ENCODE measurements at places on chromosomes 2 and 18.

- no peaks in the 10 kb centered on the region for H3K36me3 ChIP-seq
- H3K4me1 ChIP-seq = no peaks in the 10 kb centered on the region
- no peak overlapping the region for H3K27ac ChIP-seq
- DNase-seq = no peak
- no peaks in the 10 kb centered on the region for H3K27me3 ChIP-seq
- no peak overlapping the region for H3K4me3 ChIP-seq
Observed at GRCh38 chr2:65153515-65153914, 23.6 kb upstream of the RAB1A start.

- H3K27me3 ChIP-seq = no peaks in the 10 kb centered on the region
- no peak overlapping the region for H3K4me3 ChIP-seq
- no peak for DNase-seq
- H3K27ac ChIP-seq = no peak overlapping the region
- H3K4me1 ChIP-seq = no peaks in the 10 kb centered on the region
Observed at GRCh38 chr2:241074065-241074818, 27.8 kb downstream of the MTERF4 start.

DNA sequence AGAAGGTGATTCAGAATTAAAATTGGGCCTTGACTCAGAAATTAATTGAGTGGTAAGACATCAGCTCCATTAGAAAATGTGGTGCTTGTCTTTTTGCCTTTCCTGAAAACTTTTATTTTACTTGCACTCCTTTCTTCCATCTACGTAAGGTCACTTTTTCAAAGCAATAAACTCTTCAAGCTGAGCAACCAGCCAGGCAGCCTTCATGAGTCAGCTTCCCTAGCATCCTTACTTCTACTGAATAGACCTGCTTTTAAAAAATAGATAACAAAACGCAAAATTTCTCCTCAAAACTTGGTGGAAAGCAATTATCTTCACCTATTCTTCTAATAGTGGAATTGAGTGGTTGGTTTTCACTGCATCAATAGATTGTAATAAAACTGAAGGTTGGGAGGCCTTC, 504.2 kb downstream of the ARHGAP15 start:
- no peak overlapping the region for H3K4me3 ChIP-seq
- H3K27me3 ChIP-seq = no peaks in the 10 kb centered on the region
- no peak for DNase-seq
- H3K4me1 ChIP-seq = no peaks in the 10 kb centered on the region
- peaks cover 43% of the 10 kb centered on the region for H3K36me3 ChIP-seq
- H3K27ac ChIP-seq = no peak overlapping the region

- H3K4me1 ChIP-seq = no peaks in the 10 kb centered on the region
- H3K27me3 ChIP-seq = no peaks in the 10 kb centered on the region
- H3K36me3 ChIP-seq = no peaks in the 10 kb centered on the region
- H3K4me3 ChIP-seq = no peak overlapping the region
- no peak for DNase-seq
Observed at GRCh38 chr18:24491927-24492834, 31.7 kb downstream of the HRH4 start.

DNA sequence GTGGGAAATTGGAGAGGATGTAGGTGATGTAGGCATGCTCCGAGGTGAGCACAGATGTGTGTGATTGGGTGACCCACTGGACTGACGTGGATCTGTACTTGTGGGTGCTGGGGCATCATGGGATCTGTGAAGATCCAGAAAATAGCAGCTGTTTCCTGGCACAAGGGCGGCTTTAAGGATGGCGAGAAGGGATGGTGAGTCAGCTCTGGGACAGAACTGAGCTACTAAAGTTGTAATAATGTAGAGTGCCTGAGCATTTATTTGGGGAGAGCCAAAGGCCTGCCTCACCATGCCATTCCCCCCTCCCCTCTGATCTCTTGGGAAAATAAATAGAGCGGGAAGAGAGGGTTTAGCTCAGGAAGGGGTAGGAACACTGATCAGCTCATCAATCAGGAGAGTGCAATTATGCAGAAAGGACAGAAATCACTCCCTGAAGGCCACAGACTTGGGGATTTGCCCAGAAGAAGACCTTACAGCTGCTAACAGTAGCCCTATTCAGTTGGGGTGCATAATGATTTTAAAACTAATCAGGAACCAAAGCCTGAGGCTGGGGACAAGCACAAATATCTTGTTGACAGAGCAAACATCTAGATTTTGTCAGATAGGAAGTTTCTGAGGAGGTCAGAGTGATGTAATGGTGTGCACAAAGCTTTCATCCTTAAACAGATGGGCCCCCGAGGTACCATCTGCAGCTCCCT, 30.3 kb downstream of the TANC1 start:
- DNase-seq = no peak
- H3K36me3 ChIP-seq = no peaks in the 10 kb centered on the region
- no peaks in the 10 kb centered on the region for H3K27me3 ChIP-seq
- no peak overlapping the region for H3K27ac ChIP-seq
- no peak overlapping the region for H3K4me3 ChIP-seq

- no peaks in the 10 kb centered on the region for H3K4me1 ChIP-seq
- no peak overlapping the region for H3K27ac ChIP-seq
- H3K4me3 ChIP-seq = no peak overlapping the region
- H3K36me3 ChIP-seq = no peaks in the 10 kb centered on the region
- H3K27me3 ChIP-seq = no peaks in the 10 kb centered on the region
- DNase-seq = no peak
Observed at GRCh38 chr18:70636991-70637390, 348.1 kb downstream of the SOCS6 start.

DNA sequence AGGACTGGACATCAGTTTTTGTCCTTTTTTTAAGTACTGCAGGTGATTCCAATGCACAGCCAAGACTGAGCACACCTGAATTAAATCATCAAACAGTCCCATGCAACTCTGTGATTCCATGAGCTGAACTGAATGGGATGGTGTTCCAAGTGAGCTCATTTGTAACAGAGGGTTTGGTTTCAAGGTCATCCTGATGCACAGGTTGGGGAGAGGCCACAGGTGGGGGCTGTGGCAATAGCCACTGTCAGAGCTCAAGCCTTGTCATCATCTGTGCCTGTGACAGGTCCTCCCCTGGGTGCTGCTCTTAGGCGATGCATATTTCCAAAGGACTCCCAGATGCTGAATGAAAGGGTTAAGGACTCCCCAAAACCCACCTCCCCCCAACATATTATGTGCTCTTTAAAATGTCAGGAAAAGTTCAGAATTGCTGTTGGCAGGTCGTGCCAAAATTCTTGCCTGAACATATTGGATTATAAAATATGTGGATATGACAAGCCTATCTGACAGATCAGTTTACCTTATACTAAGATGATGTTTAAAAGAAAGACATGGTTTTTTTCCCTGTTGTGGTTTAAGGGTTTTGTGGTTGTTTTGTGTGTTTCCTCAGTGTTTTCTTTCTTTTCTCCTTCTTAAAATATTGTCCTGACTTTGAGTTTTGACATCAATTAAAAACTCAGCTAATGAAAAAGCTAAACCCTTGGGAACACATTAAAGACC, 263.5 kb upstream of the SIX2 start:
- H3K4me3 ChIP-seq = no peak overlapping the region
- no peak overlapping the region for H3K27ac ChIP-seq
- no peak for DNase-seq
- H3K27me3 ChIP-seq = no peaks in the 10 kb centered on the region
- H3K4me1 ChIP-seq = no peaks in the 10 kb centered on the region

GRCh38 chr2:147855977-147856376, 11.1 kb downstream of the ACVR2A start:
- H3K36me3 ChIP-seq = no peaks in the 10 kb centered on the region
- peaks cover 3% of the 10 kb centered on the region for H3K4me1 ChIP-seq
